ENCODE measurements at places on chromosomes 1 and 21. TPM values are rescaled to one million over a fixed set of nuclear protein-coding genes. Genes with fewer than 3 reads are reported as not detected.

GRCh38 chr1:2631136-2632050 is 1.4 kb downstream of the MMEL1 start:
- no peak for DNase-seq

- DNase-seq, result no peak
Measured at GRCh38 chr1:7808253-7808844, 24.3 kb downstream of the PER3 start.

ASCL5 gene
- total RNA-seq, result not detected

GRCh38 chr1:180793451-180793850 is 119.2 kb upstream of the KIAA1614 start:
- DNase-seq, result no peak

AMPD1 gene
- not detected for total RNA-seq

DNA sequence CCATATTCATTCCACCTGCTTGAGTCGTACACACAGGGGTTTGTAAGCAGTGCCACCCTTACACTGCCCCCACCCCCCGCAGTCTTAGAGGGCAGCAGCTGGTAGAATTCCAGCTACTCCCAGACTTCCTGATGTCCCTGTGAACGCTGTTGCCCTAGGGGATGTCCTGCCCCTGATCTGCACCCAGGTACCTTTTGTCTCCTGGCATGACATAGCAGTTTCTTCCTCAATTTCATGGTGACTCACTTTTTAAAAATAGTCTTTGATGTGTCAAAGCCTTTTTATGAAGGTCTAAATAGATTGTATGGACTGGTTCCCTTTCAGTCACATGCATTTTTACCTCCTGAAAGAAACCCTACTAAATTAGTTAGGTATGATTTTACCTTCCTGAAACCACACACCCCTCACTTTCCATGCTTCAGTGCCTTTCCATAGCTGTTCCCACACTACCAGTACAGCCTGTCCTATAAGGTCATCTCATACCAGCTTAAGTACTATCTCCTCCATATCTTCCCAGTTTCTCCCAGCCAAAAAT is 76.4 kb downstream of the ST3GAL3 start:
- no peak for DNase-seq

GRCh38 chr1:208855403-208855802 is 611.2 kb upstream of the PLXNA2 start:
- DNase-seq, result no peak

ALPL gene
- total RNA-seq, result 0.59 TPM

GRCh38 chr1:37472994-37473393 is 1.4 kb upstream of the ZC3H12A start:
- DNase-seq, result no peak

DNA sequence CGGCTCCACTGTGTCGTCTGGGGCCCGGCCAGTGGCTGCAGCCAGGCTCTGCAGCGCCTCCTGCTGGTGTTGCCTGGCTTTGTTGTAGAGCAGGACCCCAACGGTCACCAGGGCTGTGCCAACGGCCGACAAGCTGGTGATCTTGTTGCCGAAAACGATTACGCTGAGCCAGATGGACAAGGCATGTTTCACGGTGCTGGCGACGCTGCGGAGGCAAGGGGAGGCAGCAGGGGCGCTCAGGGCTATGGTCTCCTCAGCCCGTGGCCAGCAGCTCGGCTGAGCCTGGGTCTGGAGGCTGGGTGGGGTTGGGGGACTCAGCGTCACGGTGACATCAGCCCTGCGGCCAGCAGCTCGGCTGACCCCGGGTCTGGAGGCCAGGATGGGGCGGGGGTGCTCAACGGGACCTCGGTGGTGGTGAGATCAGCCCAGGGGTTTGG is 7.0 kb upstream of the CDK11B start:
- DNase-seq, result no peak

DNMT3L gene
- not detected for total RNA-seq

AKNAD1 gene
- total RNA-seq, result not detected

PGM1 gene
- 46.8 TPM for total RNA-seq

GRCh38 chr1:94599095-94599813 is 57.7 kb upstream of the F3 start:
- no peak for DNase-seq

DNA sequence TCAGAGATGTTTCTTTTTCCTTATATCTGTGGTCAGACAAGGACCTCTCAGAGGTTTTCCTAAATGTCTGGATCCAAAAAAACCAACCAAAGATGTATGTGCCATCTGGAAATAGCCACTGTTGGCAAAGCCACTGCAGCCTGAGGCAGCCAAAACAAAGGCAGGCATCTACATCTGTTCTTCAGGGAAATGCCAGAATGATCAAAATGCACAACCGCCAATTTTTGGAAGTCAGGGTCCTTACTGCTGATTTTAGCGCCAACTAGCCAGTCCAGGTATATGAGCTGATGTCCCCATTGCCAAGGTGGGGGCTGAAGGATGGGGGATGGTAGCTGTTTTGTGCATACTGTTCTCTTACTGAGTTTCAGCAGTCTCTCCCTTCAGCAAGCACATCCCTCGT is 45.9 kb downstream of the SYT14 start:
- DNase-seq, result no peak

DNA sequence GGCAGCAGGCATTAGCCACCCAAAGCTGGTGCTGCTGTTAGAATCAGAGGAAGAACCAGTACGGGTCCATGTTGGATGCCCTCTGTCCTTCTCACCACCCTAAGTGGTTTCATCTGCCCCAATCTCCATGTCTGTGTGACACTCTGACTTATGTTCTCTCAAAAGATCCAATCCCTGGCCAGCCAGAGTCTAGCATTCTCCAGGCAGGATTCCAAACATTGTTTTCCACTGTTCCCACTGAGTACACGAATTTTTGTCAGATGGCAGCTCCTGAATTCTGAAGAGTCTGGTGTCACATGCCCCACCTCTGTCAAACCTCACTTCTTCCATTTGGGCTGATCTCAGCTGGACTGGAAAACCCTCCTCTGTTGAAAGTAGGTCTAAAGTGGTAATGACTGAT is 166.0 kb downstream of the DISC1 start:
- DNase-seq, result no peak

DNA sequence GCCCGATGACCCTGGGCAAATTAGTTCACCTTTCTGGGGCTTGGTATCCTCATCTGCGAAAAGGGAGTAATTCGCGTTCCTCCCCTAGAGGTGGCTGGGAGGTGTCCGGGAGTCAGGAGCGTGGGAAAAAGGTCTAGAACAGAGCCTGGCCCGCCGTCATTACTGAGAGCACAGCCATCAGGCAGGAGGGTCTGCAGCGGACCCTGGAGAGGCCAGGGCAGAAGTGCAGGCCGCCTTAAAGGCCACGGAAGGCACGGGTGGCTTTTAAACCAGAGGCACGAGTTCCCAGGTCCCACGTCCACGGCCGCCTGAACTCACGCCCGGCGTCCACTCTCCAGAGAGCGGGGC is 850 bp downstream of the PANK4 start:
- no peak for DNase-seq

- DNase-seq, result no peak
Measured at GRCh38 chr1:9589719-9590157, 1.0 kb downstream of the TMEM201 start.

DNA sequence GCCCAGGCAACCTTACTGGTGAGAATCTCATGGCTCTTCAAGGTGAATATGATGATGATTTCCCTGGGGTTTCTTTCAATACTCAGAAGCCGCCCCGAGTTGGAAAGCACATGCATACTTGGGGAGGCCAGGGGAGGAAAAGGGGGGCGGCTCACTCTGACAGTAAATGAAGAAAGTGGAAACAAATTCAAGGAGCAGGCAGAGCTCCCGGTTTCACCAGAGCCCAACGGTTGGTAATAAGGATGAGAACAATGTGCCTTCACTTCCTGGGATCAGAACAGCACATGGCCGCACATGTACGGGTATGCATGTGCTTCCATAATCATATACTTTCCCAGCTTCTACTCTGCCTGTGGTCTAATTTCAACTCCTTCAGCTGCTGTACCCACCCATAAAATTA is 3.8 kb upstream of the ARHGEF2 start:
- DNase-seq, result no peak

KDF1 gene
- 12.9 TPM for total RNA-seq

OR2L3 gene
- total RNA-seq, result not detected

SLC44A3 gene
- total RNA-seq, result 9.2 TPM

DNA sequence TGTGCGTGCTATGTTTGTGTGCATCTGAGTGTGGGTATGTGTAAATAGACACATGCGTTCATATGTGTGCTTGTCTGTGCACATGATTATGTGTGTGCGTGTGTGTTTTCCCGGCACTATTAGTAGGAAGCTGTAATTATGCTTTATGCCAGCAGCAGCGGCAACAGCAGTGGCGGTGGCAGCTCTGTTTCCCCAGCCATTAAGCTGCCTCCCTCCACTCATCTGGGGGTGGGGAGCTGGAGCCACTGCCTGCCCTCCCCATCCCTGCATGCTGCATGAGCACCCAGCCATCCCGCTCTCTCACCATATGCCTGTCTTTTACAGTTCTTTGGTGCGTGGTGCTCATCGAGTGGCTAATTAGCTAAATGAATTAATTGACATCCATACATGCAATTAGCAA is 30.5 kb upstream of the ACOT11 start:
- no peak for DNase-seq

DNA sequence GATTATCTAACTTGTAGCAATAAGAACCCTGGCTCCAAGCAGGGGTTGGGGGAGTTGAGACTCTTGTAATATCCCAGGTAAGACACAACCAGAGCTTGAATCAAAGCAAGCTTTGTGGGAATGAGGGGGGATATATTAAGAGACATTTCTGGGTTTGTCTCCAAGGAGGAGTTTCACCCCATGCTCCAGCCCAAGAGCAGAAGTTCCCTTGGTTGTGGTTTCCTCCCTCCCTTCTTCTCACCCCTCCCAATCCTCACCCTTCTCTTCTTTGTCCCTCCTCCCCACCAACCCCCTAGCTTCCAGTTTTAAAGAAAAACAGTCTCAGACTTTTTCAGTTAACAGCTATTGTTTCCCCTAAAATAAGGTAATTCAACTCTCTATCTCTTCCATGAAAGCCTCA is 11.9 kb downstream of the TRAF3IP3 start:
- no peak for DNase-seq

GRCh38 chr1:109906160-109906838 is 4.3 kb upstream of the CSF1 start:
- DNase-seq, result no peak
